ENCODE measurements at places on chromosomes 5 and 9.

DNA sequence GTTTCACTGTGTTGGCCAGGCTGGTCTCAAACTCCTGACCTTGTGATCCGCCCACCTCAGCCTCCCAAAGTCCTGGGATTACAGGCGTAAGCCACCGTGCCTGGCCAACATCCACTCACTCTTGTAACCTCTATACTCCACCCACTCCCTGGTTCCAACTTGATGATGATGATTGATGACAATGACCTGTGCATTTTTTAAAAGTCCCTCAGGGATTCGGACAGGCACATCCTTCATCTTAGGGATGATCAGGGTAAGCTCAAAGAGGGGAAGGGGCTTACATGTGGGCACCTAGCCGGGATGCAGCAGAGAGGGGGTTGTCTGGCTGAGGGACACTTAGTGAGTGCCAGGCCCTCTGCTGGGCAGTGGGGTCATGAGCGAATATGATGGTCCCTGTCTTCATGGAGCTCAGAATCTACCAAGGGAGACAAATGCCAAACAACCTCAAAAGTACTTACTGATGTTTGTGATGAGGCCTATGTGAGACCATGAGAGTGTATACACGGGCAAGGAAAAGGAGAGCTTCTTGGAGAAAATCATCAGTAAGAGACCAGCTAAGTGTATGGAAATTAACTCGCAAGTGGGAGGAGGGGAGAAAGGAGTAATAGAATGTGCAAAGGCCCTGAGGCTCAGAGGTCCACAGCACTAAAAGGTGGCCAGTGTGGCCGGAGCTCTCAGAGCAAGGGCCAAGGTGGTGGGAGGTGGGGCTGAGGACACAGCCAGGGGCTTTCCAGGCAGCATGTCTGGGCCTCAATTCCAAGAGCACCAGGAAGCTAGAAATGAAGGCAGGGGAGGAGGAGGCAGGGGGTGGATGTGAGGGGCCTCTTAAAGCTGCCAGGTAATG is 27.4 kb downstream of the LHX2 start:
- DNase-seq: no peak

GRCh38 chr5:57299986-57300385 is 126.1 kb downstream of the GPBP1 start:
- no peak for DNase-seq

- DNase-seq: no peak
These were observed 47.3 kb downstream of the TSPAN17 start for GRCh38 chr5:176694631-176695030.

- no peak for DNase-seq
These were observed 122.3 kb downstream of the GOLPH3 start for GRCh38 chr5:32051796-32052195.

- no peak for DNase-seq
These were observed 512.9 kb upstream of the KLF4 start for GRCh38 chr9:108002371-108002956.

DNA sequence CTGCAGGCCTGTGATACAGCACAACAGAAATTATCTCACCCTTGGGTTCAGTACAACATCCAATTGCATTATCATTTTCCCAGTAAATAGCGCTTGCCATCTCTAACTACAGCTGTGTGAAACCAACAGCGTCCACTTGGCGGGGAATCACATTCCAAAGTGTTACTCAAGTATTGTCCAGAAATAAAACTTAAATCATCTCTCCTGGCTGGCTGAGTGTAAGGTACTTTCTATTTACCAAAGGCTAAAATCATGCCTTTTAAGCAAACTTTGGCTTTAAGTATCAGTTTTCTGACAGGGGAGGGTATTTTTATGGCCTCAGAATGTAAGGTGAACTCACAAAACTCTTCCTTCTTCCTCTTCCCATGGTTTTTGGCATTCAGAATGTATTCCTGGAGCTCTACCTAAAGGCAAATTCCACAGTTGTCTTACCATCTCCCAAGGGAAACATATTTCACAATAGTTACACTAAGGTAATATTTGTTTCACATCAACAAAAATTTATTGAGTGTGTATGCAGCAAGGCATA is 205.6 kb upstream of the MPDZ start:
- no peak for DNase-seq

- no peak for DNase-seq
These were observed 66.7 kb downstream of the DAB2IP start for GRCh38 chr9:121718084-121718483.

GRCh38 chr9:8627976-8628679 is 828.5 kb upstream of the DMAC1 start:
- no peak for DNase-seq

DNA sequence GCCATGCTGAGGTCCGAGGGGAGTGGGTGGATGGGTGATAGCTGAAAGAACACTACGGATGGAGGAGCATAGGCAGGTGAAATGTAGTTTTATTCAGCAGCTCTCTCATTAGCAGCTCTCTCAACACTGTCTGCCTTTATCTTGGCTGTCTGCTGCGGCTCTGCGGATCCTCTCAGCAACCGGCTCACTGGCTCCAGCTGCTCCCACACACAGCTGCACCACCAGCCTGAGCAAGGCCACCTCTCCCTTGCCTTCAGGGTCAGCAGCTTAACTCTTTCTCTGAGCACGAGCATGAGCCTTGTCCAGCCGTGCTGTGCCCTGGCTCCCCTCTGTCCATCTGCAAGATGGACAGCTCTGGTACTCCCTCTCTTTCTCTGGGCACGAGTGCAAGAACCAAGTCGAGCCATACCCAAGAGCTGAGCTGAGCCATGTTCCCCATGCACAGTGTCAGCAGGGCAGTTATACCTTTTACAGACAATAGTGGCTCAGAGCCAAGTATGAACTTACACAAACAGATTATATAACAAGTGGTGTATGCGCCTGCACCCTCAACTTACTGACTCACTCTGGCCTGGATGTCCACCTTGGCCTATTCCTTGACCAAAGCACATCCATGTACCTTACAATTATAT is 108.5 kb downstream of the MACIR start:
- no peak for DNase-seq

GRCh38 chr9:105138306-105138801 is 106.1 kb upstream of the SLC44A1 start:
- DNase-seq: no peak

DNA sequence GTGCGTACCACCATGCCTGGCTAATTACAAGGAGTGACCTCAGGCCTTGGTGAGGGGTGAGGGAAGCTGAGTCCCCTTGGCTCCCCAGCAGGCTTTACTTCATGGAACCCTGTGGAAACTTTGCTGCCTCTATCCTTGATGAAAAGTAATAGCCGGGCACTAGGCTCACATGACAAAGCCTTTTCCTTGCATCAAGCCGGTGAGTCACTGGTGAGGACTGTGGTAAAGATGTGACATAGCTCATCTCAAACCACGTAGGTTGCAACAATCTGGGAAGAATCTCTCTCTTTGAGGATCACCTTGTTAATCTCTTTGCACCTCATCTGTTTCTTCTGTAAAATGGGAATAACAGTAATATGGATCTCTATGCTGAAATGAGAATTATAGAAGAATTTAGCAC is 116.3 kb upstream of the SLC25A48 start:
- no peak for DNase-seq

DNA sequence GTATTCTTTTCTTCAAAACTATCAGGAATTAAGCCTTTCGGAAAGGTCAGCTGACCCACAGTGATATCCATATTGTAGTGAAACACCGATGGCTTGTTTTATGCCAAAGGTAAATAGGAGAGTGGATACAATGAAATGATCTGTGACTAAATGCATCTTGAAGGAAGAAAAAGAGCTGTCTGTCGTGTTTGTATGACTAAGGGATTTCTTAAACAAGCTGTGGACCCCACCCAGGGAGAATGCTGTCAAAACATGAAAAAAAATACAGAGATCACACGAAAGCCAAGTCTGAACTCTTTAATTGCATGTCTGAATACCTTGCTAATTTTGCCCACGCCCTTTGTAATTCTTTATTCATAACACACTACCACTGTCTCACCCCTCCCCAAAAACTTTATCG is 286.4 kb upstream of the WWC1 start:
- DNase-seq: no peak

- DNase-seq: no peak
These were observed 60.0 kb downstream of the ZNF608 start for GRCh38 chr5:124686239-124687004.

DNA sequence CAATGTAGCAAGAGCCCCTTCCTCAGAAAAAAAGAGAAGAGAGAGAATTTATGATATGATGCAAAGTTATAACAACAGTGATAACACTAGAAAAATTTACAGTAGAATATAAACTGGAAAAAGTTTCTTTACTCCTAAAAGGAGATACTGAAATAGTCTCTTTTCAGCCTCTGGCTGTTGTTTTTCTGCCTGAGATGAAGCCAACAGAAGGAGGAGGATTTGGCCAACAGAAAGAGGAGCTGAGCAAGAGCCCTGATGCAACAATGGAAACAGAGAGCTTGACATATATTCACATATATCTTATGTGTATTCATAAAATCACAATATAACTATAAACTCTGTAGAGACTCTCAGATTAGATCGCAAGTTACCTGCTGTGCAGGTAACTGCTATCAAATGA is 109.1 kb downstream of the INIP start:
- no peak for DNase-seq

DNA sequence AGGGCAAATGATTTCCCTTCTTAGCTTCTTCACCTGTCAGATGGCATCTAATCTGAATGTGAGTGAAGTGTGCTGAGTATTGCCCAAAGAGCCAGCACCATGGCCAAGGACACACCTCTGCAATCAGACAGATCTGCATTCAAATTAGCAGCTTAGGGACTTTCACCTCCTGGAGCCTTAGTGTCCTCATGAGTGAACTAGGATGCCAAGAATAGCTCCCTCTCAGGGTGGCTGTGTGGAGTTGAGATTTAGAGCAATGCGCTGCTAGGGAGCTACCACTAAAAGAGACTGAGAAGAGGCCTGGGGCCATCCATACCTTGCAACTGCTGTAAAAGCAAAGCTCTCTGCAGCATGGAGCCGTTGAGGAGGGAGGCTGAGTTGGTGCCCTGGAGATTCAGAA is 1.4 kb downstream of the CIZ1 start:
- DNase-seq: no peak

GRCh38 chr9:14451949-14452348 is 138.0 kb upstream of the NFIB start:
- no peak for DNase-seq

- no peak for DNase-seq
These were observed 22.0 kb upstream of the SPINK1 start for GRCh38 chr5:147853372-147853987.

GRCh38 chr5:96563816-96564215 is 98.4 kb upstream of the CAST start:
- no peak for DNase-seq

- no peak for DNase-seq
These were observed 42.2 kb downstream of the LEAP2 start for GRCh38 chr5:132915681-132916080.

DNA sequence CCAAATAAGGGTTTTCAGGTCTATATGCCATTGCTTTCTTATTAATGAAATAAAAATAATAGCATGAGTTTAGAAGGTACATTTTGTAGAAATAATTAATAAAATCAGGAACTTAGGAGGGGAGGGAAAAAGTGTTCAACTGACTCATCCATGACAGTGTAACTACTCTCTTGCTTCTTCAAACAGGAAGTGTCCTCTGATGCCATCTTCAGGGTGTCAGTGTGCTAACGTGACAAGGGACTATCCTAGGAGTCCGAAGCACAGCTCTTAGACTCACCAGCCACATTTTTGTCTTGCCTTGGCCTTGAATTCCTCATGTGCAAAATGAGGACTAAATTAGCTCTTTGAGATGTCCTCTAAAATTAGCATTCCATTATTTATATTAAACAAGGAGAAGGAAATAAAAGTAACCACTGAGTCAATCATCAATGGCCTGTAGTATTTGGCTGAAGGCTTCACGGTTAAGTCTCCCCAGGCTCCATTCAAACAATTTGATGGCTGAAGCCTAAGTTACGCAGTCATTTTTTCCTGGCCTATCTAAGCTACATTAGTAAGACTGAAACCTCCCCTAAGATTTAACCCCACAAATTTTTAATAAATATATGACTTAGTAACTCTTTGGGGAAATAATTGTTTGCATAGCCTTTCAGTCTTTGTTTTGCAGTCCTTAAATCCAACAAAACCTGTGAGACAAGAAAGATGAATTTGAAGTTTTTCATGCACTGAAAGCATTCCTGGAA is 151.1 kb downstream of the ARL15 start:
- DNase-seq: peak; percentile 12

- no peak for DNase-seq
These were observed 5.5 kb downstream of the CCL19 start for GRCh38 chr9:34685591-34685990.

- no peak for DNase-seq
These were observed 7.4 kb downstream of the CER1 start for GRCh38 chr9:14715102-14715501.

GRCh38 chr5:169710675-169711074 is 73.6 kb downstream of the DOCK2 start:
- DNase-seq: no peak

DNA sequence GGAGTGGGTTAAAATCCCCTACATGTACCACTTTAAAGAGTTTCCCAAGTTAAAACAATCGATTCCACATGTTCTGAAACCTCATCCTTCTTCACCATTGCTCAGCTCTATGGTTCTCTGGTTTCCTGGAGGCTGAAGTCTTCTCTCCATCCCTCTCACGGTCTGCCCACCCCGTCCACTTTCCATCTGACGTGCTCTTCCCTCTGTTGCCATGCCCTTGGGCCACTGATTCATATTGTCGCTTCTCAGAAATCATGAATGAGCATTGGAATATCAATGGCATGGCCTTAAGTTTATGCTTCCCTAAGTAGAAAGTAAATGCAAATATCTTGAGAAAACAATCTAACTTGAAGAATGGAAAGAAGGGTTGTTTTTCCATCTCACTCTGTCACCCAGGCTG is 30.9 kb downstream of the GDNF start:
- DNase-seq: no peak

GRCh38 chr5:142287973-142288313 is 36.9 kb downstream of the SPRY4 start:
- DNase-seq: no peak

GRCh38 chr5:170896779-170897178 is 35.0 kb downstream of the RANBP17 start:
- no peak for DNase-seq

DNA sequence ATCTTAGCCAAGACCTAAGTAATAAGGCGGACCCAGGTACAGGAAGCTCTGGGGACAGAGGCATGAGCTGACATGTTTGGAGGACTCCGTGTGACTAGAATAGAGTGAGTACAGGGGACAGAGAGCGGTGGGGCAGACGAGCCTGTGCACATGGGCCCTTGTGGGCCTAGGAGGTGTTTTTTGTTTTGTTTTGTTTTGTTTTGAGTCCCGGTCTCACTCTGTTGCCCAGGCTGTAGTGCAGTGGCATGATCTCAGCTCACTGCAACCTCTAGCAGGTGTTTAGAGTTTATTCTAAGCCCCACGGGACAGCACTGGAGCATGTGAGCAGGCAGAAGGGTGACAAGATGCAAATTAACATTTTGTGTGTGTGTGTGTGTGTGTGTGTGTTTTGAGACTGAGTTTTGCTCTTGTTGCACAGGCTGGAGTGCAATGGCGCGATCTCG is 3.1 kb upstream of the EEIG1 start:
- DNase-seq: peak; percentile 75

- no peak for DNase-seq
These were observed 8.5 kb upstream of the ANGPTL2 start for GRCh38 chr9:127130661-127131538.

- DNase-seq: no peak
These were observed 15.7 kb upstream of the PDCL start for GRCh38 chr9:122844137-122844536.
